ENCODE measurements at places on chromosomes 7 and 10.

GRCh38 chr7:91720260-91720937 lies 160.1 kb downstream of the MTERF1 start:
- DNase-seq: no peak

DNA sequence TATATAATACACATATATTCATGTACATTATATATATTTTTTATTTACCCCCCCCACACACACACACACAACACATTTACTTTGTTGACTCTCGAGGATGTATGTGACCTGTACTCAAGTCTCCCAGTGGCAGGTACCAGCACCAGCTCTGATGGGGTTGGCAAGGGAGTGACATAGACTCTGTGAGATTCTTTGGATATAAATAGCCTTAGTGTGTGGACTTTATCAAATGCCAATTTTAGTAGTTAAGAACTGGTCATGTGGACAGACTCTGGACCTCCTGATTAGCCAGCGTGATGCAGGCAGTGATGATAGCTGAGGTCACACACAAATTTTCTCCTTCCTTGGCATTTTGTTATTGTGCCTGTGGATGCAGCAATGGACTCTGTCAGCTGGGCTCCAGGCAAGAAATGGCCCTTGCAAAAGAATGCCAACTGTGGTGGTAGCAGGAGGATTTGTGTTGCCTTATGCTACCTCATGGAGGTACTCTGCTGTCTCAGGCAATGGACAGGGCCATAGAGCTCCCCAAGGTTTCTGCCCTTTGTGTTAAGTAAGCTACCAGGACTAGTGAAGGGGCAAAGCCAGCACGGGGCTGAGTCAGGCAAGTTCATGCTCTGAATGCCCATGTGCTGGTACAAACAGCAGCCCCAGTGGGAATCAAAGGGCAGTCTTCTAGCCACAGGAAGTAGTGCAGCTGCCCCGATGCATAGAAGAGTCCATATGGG lies 224.6 kb upstream of the ZWINT start:
- no peak for DNase-seq

GRCh38 chr10:133442967-133443924 lies 10.5 kb upstream of the SCART1 start:
- DNase-seq: no peak

DNA sequence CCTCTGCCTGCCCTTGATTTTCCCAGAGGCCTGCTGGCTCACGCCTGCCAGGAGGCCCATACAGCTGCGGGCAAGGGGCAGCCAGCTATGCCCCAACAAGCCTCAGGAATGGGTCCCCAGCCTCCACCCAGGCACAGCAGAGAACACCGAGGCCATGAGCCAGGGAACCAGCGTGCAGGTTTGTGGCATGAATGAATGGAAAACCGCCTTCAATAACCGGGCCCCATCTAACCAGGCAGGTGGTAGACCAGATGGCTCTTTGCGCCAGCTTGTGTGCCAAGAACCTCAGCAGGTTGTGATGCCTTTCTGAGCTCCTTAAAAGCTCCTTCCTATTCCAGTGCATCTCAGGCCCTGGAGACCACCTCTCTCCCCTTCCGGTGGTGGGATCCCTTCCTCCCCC lies 50.2 kb downstream of the ELFN1 start:
- DNase-seq: no peak

GRCh38 chr10:119595134-119595675 lies 1.6 kb downstream of the TIAL1 start:
- no peak for DNase-seq

DNA sequence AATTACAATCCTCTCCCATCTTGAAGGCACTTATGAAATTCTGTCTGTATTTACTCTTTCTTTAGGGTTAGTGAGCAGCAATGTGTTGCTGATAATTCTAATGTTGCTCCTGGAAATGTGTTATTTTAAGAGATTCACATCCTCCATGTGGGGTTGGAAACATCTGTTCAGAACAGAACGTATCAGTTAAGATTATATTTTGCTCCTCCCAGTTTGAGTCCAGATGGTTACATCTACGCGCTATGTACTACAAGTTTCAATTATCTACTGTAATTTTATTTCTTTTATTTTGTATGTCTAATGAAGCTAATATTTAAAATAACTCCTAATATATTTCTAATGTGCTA lies 250.6 kb upstream of the KLF6 start:
- no peak for DNase-seq

DNA sequence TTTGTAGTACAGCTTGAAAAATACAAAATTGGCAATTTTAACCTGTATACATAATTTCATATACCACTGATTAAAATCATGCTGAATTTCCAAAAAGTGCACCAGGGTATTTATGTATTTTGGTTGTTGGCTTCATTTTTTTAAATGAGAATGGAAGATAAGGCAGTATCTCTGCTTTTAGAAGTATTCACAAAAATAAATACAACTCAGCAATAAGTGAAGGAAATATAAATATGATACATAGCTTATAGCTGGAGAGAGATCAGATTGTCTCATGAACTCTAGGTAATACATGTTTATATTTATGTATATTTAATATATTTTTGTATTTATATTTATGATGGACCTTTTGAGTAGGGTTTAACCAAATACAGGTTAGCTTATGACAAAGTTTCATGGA lies 81.0 kb downstream of the KMT2E start:
- no peak for DNase-seq

GRCh38 chr7:149854611-149855360 lies 16.6 kb downstream of the ZNF862 start:
- DNase-seq: no peak

GRCh38 chr7:101172005-101172853 lies 6.9 kb upstream of the VGF start:
- DNase-seq: no peak

- DNase-seq: no peak
These were observed 2.3 kb upstream of the MCU start for GRCh38 chr10:72689660-72690059.

GRCh38 chr10:22570234-22570633 lies 144.1 kb downstream of the PIP4K2A start:
- DNase-seq: no peak

GRCh38 chr7:1092806-1093501 lies 5.0 kb downstream of the GPER1 start:
- no peak for DNase-seq

GRCh38 chr7:3245077-3245476 lies 56.0 kb upstream of the SDK1 start:
- DNase-seq: no peak

DNA sequence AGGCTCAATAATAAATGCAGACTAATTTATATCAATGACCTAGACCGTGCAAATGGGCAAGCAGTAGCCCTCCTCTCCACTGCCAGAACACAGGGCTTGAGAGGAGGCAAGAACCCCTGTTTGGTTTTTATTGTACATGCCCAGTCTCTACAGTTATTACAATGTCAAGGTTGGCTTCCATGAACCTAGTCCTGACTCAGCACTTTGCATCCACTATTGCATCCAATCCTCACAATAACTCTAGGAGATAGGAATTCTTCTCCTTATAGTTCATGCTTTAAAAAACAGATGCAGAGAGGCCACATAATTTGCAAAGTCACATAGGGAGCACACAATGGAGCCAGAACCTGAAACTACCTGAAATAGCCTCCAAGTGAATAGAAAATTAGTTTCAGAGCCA lies 7.0 kb upstream of the COL13A1 start:
- DNase-seq: no peak

- DNase-seq: no peak
These were observed 63.4 kb upstream of the GJD4 start for GRCh38 chr10:35541720-35542119.

- DNase-seq: no peak
These were observed 89.8 kb upstream of the ANLN start for GRCh38 chr7:36299823-36300341.

DNA sequence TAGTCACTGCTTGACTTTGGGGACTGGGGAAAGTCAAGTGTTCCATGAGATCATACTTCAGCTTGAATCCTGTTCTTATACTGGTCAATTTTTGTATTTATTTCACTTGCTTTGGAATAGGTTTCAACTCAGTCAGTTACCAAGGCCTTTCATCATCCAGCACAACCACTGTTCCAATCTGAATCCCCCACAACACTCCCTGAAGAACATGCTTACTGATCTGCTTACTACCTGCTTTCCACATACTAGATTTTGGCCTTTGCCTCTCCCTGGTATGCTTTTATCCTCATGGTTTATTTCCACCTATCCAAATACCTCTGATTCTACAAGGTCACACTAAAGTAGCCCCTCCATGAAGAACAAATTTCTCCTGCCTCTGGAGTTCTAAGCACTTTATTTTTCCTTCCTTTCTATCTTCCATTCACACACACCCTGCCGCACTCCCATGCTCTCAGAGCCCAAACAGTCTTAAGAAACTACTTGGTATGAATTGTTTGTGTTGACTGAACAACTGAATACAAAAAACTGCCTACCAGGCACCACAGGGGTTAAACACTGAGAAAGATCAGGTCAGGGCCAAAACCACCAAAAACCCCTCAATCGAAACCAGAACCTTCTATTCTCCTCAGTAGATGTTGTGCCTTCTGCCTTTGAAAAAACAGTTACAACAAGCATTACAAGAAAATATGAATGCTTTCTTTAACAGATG lies 178.1 kb downstream of the AVL9 start:
- no peak for DNase-seq

GRCh38 chr7:131829947-131830558 lies 273.6 kb upstream of the PODXL start:
- no peak for DNase-seq

DNA sequence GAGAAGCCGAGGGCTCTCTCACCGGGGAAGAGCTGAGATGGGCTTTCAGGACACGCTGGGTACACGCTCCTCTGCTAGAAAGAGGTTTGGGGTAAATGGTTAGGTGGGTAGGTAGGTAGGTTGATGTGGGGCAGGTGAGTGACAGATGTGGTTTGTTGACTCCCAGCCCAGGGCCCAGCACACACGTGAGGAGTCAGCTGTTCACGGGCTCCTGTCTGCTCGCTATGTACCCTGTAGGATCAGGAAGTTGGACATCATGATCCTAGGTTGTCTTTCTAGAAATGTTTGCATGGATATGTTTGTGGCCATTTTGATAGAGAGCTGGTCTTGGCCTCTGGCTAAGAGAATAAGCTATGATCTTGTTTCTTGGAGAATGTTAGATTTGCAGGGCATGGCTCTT lies 109.0 kb downstream of the TACC2 start:
- no peak for DNase-seq

DNA sequence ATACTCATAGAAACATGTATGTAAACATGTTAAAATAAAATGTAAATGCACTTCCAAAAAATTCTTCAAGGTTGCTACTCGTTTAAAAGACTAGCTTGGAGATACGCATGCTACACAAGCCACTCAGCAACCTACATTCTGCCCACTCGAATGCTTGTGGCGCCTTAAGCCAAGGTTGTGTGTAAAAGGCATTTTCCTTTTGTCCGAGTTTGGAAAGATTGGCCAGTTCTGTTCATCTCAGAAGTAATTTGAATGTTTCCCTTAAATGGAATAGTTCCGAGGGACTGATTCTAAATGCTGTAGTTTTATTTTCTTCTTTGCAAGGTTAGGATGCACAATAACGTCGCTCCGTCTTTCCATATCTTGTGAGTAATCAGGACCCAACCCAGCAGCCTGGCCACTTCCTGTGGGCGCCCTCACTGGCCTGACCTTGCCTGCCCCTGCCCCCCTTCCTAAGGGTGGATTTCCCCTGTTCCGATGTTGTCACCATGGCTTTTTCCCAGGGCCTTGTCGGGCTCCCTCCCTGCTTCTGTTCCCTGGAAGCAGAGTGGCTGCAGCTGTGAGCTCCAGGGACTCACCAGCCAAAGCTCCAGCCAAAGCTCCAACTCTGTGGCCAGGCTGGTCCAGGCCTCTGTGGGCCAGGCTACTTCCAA lies 70.6 kb downstream of the PTPRE start:
- no peak for DNase-seq

DNA sequence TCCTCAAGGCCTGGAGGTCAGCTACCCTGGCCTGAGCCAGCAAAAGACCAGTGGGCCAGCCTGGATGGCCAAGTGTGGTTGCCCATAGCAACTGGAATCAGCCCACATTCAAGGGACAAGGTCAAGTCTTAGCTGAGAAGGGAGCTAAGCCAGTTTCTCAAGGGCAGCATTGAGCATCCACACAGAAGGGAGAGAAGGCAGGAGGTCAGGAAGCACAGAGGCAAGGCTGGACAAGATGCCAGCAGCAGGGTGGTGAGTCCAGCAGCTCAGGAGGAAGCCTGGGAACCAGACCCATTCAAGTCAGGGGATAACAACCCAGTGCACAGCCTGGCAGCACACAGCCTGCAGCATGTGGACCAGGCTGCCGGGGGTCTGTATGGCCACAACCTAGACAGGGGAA lies 54.0 kb upstream of the ZMIZ1 start:
- DNase-seq: no peak

DNA sequence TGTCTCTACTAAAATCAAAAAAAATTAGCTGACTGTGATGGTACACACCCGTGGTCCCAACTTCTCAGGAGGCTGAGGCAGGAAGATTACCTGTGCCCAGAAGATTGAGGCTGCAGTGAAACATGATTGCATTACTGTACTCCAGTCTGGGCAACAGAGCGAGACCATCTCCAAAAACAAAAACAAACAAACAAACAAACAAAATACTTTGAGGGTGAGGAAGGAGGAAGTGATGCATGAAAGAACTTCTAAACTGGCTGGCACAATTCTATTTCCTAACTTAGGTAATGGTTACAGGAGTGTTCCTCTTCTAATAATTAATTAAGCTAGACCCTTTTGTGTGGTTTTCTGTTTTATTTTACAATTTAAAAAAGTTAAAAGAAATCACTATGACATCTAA lies 15.5 kb downstream of the WAPL start:
- DNase-seq: no peak

- no peak for DNase-seq
These were observed 93.5 kb downstream of the UPF2 start for GRCh38 chr10:11949152-11949551.

- DNase-seq: no peak
These were observed 25.5 kb downstream of the VIPR2 start for GRCh38 chr7:159119026-159119741.

GRCh38 chr10:69056536-69057260 lies 31.2 kb upstream of the SRGN start:
- DNase-seq: no peak

- no peak for DNase-seq
These were observed 33.9 kb upstream of the MKX start for GRCh38 chr10:27779462-27780015.

GRCh38 chr7:55081068-55081467 lies 62.3 kb downstream of the EGFR start:
- no peak for DNase-seq

DNA sequence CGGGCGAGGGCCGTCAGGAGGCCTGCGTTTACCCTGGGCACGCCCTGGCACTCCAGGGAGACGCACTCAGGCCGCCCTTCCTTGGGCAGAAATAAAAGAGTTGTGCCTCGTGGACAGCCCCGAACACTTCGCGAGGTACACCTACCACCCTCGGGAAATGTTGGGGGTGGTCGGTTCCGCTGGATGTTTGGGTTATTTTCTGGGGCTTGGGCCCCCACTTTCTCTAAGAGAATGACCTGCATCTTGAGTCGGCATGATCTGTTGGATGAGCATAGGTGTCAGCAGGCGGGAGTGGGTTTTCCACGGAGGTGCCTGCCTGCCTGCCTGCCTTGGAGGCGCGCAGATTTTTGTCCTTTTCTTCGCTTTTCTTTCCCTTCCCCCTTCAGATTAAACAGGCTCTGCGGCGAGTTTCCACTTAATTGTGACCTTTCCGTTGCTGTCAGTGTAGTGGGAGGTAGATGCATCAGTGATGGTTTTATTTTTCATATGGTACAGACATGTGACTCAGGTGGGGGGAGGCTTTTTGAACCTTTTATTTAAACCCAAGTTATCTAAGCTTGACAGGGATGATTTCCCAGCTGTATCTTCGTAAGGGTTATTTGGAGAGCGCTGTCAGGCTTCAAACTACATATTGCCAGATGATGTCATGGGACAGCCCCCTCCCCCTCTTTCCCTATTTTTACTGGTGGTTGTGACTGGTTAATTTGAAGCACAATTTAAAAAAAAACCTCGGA lies 661 bp downstream of the HECTD2 start:
- no peak for DNase-seq
